AG09319 (cell line): ENCODE measurements at places on chromosomes 16 and 17.
A peak's percentile ranks its signal among the peaks of the same experiment; 100 is the strongest.

DNA sequence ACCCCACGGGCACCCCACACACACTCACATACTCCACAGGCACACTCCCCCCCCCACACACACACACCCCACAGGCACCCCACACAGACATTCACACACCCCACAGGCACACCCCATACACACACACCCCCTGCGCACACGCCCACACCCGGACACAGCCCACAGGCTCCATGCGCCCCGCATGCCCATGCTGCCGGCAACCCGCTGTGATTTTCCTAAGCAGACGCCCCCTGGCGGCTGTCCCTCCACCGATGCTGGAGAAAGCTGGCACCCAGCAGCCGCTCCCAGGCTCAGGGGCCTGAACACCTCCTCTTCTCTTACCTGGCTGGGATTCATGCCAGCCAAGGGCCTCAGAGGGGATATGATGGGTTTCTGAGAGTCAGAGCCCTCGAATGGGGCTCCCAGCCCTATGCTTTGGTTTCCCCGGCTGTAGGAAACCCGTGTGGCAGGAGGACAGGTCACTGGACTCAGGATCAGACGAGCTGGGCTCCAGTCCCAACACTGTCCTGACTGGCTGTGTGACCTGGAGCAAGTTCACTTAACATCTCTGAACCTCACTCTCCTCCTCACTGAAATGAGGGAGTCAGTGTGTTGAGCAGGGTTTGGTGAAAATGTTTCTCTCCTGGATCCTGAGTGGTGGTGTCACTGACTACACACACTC, 19.6 kb upstream of the TNFRSF13B start:
- peak; percentile 28 for DNase-seq

GRCh38 chr16:28014851-28015250, 48.7 kb downstream of the GSG1L start:
- no peak for DNase-seq

GRCh38 chr17:56880133-56880532, 33.7 kb downstream of the TRIM25 start:
- DNase-seq: no peak

- no peak for DNase-seq
These were observed 30.9 kb downstream of the FAM222B start for GRCh38 chr17:28811651-28812090.

DNA sequence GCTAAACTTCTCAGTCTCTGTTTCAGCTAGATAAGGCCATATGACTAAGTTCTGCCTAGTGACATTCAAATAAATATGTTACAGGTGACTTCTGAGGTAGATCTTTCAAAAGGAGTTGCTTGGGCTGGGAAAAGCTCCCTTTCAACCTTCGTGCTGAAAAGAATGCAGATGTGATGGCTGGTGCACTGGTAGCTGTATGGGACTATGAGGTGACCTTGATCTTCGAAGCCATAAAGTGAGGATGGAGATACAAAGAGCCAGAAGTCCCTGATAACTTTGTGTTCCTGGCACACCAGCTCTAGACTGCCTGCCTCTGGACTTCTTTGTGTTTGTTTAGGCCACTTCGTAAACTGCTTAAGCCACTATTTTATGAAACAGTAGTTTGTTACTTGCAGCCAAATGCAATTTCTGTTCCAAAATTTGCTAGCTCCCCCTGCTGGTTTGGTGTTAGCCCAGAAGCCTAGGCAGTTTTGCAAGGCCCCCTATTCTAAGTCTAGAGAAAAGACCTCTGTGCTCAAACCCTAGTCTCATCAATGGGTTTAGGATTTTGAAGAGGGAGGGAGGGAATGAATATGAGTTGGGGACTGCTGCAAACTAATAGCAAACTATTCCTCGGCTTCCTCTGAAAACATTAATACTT, 23.3 kb upstream of the ERCC4 start:
- DNase-seq: no peak

DNA sequence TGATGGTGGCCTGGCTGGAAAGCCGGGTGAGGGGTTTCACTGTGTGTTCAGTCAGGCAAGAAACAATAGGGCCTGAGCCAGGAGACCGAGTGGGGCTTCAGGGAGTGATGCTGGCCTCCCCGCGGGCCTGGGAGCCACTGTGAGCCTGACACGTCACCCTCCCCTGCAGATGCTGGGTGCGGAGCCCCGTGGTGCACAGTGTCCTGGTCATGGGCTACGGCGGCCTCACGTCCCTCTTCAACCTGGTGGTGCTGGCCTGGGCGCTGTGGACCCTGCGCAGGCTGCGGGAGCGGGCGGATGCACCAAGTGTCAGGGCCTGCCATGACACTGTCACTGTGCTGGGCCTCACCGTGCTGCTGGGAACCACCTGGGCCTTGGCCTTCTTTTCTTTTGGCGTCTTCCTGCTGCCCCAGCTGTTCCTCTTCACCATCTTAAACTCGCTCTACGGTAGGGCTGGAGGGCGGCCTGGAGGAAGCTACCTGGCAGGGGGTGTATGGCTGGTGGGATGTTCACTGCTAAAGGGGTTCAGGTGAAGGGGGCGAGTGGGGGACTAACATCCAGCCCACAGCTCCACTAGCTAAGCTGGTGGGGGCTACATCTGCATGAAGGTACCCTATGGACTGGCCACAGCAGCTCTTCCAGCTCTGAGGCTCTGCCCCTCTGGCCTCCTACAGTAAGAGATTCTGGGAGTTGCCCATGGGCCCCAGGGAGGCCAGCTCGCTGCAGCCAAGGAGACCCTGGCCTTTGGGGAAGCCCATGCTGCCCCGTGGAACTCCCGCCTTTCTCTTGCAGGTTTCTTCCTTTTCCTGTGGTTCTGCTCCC, 32.4 kb downstream of the ADGRG5 start:
- DNase-seq: no peak

DNA sequence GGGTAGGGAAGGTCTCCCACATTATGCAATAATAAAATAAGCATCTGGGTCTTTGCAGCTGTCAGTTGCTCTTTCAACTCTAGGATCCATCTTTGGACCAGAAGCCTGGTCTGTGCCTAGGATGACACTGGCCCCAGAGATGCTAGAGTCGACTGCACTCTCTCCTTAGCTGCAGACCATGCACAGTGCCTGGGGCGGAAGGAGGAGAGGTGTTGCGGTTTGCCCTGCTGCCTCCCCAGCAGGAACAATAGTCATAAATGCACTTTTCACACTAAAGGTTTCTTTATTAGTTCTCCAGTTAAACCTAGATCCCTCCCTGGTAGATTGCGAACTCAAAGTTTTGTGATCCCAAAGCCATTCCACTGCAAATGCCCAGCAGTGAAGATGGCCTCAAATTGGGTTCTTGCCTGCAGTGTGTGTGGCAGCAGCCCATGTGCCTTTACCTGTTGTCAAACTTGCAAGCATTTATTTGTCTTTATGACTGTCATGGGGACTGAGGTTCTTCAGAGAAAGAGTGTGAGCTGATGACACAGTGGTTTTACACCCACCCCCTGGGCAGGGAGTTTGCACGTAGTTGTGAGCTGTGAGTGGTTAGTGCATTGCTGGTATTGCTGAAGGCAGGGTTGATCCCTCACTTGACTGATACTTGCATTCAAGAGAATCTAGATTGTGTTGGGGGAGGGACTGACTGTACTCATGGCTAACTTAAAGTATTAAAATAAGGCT, 10.3 kb downstream of the ATXN1L start:
- no peak for DNase-seq

- DNase-seq: no peak
These were observed 690.1 kb downstream of the WWOX start for GRCh38 chr16:78789561-78789960.

- peak; percentile 34 for DNase-seq
These were observed 3.5 kb upstream of the PKMYT1 start for GRCh38 chr16:2983706-2984136.

DNA sequence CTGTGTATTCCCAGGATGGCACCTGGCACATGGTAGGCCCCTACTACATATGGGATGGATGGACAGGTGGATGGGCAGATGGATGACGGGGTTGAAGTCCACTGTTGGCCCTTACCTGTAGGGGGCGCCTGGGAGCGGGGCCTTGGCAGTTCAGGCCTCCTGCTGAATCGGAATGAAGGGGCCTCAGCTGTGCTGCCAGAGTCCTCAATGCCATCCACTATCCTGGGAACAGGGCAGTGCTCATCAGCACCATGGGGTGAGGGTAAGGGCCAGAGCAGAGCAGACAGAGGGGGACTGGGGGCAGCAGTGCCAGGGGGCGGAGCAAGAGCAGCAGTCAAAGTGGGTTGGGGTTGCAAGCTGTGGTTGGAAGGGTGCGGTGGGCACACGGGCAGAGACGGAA, 8.3 kb upstream of the RAB5C start:
- DNase-seq: no peak

GRCh38 chr17:35577830-35578196, 558 bp downstream of the PEX12 start:
- DNase-seq: no peak

DNA sequence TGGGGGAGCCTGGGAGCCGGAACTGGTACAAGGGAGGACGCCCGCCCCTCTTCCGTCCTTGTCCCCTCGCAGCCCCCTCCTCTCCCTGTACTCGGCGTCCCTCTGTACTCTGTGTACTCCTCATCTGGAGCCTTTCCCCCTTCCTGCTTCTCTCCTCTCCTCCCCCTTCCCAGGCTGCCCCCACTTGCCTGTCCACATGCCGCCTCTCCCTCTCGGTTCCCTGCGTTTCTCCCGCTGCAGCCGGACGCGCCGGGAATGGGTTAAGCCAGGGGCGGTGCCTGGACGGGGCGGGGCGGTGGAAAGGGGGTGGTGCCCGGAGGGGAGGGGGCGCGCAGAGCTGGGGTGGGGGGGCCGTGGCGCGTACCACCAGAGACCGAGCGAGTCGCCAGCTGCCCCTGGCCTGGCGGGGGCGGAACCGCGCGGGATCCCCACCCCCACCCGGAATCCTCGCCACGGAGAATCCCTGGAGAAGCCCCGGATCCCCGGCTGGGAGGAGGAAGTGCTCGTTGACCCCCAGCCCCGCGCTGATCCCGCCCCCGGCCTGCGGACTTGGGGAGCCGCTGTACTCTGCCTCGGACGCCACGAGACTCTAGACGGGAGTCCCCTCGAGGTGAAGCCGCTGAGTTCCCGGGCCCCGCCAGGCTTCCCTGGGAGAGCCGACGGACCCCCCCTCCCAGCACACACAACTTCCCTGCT, 22.6 kb downstream of the GJD3 start:
- DNase-seq: no peak

- DNase-seq: no peak
These were observed 51.4 kb downstream of the GAS7 start for GRCh38 chr17:10147040-10147439.

DNA sequence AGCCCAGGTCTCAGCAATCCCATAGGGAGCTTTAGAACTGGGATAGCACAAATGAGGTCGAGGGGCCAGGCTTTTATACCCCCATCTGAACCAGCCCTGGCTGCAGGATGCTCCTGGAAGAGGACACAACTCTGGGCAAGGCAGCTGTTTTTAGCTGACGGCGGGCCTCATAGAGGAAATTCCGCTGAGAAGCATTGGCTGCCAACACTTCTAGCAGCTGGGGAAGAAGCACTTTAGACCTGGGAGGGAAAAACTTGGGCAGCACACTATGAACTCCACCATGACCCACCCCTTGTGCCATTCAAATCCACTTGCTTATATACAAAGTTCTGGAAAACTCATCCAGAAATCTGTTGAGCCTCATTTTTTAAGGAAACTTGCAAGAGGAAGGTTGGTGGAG, 5.0 kb downstream of the CCL11 start:
- no peak for DNase-seq

DNA sequence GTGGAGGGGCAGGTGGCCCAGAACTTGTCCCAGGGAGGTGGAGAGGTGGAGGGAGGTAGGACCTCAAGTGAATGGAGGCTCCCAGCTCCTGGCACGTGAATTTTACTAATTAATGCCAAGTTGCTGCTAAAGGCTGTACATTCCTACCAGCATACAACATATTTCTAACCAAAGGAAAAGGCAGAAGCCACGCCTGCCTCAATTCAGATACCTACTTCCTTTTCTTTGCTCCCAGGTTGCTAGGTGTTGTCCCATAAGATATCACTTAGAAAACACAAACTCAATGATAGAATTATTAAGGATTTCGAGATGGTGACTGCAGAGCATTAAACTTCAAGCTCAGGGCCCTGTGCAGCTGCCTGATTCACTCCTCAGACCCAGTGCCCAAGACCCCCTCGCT, 20.5 kb upstream of the SMPD3 start:
- DNase-seq: no peak

GRCh38 chr17:34218748-34219147, 36.3 kb upstream of the CCL2 start:
- no peak for DNase-seq

DNA sequence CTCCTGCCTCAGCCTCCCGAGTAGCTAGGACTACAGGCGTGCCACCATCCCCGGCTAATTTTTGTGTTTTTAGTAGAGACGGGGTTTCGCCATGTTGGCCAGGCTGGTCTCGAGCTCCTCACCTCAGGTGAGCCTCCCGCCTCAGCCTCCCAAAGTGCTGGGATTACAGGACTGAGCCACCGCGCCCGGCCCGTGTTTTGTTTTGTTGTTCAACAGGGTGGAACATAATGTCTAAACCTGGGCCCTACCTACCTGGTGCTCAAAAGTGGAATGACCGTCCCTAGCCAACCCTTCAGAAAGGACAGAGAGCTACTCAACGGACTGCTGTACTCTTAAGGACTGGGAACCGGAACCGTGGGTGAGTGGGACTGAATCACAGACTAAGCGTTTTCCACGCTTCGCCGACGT, 772 bp upstream of the KIF22 start:
- DNase-seq: no peak

GRCh38 chr16:23941963-23942564, 106.3 kb downstream of the PRKCB start:
- no peak for DNase-seq

- no peak for DNase-seq
These were observed 197.6 kb downstream of the NTN1 start for GRCh38 chr17:9218911-9219310.

DNA sequence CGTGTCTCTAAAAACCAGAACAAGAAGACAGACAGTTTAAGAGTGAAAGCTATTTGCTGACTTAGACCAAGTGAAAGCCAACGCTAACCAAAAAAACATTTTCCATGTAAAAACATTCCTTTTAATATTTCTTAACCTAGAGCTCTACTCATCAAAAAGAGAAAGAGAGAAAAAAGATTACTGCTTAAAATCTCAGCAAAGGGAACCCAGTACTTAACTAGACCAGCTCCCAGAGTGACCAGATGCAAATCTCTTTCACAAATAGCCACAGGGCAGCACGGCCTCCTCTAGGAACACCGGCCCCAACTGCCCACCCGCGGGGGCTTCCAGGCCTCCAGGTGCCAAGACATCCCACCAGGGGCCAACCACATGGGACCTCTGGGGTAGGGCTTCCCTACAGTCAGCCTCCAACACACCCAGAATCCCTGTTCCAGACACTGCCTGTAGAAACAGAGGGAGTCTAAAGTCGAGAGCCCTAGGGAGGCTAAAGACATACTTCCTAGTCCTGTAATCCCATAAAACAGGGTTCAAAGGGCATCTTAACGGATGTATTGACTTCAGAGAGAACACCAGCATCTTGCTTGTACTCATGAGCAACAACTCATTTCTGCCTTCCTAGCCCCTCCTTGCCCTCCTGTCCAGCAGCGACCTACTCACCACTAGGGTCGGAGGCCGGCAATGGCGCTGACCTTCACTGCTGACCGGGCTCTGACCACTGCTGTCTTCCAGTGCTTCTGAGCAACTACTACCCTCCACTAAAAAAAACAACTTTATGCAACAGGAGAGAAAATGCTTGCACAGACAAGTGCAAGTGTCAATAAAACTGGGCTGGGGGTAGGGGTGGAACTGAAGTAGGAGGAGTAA, 21.3 kb downstream of the ZCCHC14 start:
- no peak for DNase-seq
